Activated CD4-positive, alpha-beta T cell treated with anti-CD3 and anti-CD28 coated beads for 48 hours (primary cell): ENCODE measurements at places on chromosomes 7 and 10.

DNA sequence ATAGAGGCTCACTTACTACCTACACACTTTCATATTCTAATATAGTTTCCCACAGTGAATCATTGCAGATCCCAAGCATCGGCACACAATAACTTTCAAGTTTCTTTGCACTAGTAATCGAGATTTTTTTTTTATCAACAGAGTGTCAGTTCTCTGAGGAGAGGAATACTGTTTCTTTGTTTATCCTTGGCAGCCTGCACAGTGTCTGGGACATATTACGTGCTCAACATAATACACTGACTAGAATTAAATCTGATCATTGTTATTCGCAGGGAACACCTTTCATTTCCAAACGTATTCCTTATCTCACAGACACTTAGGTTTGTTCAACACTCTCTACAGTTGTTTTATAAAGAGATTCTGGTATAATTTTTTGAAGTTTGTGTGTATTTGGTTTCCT lies 95.3 kb downstream of the CACNA2D1 start:
- no peak for DNase-seq

GRCh38 chr7:90758933-90759562 lies 162.9 kb downstream of the CDK14 start:
- DNase-seq: no peak

- peak; percentile 37 for DNase-seq
Observed at GRCh38 chr10:3755440-3756359, 29.3 kb downstream of the KLF6 start.

GRCh38 chr7:159139202-159139601 lies 5.5 kb downstream of the VIPR2 start:
- DNase-seq: no peak

GRCh38 chr10:104639590-104640338 lies 1.3 kb upstream of the SORCS3 start:
- no peak for DNase-seq

DNA sequence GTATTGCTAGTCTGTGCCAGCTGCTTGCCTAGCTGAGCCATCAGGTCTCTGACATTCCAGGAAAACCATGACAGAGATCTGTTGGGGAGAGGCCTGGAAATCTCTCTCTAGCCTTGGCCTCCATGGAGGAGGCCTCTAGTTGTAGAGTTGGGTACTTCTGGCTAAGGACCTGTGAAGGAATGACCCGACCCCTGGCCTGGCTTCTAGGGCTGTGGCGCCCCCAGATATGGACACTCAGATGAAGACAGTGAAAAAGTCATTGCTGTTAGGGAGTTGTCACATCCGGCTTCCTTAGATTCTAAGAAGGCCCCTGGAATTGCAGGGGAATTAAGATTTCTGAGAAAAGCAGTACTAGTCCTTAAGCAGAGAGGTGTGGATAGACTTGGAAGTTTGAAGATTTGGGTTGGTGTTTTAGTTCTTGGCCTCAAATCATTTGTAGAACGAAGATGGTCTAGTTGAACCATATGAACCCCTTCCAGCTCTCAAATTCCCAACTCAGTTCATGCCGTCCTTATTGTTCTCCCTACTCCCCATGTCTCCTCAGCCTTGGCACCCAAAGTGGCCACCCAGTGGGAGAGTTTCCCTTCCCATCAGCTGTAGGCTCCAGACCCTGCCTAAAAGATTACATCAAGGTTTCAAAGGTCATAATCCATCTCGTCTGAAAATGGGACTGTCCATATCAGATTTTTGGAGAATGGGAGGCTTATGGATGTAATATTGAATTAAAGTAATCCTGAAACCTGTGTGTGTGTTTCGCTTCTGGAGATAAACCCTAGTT lies 7.0 kb downstream of the HHEX start:
- no peak for DNase-seq

DNA sequence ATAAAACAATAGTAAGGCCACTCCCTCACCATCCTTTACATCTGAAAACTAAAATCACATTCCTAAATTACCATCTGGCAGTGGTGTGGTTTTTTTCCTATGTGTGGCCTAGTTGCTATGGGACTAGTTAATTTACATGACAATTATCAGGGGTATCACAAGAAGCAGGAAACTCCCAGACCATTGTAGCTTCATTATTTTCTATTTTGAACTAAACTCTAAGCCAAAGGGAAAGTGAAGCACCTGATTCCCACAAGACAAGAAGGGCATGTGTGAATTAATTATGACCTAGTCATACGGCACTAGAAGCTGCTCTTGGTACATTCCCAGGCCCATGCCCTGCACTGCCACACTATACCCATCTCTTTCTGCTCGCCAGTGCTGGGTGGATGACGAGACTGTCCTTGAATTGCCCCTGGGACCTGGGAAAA lies 103.4 kb downstream of the ATXN7L1 start:
- no peak for DNase-seq

DNA sequence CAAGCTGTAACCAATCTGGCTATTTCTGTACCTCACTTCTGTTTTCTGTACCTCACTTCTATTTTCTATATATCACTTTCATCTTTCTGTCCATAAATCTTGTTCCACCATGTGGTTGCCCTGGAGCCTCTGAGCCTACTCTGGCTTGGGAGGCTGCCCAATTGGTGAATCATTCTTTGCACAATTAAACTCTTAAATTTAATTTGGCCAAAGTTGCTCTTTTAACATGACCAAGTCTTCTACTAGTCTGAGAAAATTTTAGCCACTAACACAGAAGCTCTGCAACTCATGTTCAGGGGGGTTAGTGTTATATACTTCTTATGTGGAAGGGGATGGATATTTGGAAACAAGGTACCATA lies 503.5 kb downstream of the KIF20B start:
- no peak for DNase-seq

GRCh38 chr7:100573691-100574361 lies at the start of gene SAP25:
Gene SAP25 (minus strand): TSS chr7:100573900. CDS start chr7:100573742, 158 bp downstream.
- no peak for DNase-seq

DNA sequence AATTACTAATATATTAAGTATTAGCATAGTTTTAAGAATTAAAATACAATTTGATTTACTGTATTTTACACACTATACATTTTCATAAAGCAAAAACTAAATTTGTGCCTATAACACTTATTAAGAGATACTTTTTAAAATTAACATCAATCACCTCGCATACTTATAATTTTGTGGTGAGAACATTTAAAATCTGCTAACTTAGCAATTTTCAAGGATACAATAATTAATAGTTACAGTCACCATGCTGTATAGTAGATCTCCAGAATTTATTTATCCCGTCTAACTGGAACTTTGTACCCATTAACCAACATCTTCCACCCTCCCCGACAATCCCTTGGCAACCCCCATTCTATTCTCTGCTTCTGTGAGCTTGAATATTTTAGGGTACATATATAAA lies 47.5 kb downstream of the RELN start:
- DNase-seq: no peak

DNA sequence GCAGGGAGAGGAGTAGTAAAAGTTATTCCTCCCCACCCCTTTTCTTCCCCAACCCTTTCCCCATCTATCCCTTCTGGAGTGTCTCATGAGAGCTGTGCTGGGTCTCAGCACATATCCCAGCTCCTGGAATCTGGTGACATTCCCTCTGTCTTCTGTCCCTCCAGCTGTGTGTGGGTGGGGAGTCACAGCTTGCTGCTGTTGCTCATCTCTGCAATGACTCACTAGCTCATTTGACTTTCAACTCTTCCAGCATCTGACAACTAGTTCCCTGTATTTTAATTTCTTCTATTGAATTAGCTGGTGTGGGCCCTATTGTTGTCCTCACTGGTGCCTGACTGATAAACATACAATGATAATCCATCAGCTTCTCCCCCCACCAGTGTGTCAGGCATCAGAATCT lies 198.9 kb upstream of the AUTS2 start:
- no peak for DNase-seq

DNA sequence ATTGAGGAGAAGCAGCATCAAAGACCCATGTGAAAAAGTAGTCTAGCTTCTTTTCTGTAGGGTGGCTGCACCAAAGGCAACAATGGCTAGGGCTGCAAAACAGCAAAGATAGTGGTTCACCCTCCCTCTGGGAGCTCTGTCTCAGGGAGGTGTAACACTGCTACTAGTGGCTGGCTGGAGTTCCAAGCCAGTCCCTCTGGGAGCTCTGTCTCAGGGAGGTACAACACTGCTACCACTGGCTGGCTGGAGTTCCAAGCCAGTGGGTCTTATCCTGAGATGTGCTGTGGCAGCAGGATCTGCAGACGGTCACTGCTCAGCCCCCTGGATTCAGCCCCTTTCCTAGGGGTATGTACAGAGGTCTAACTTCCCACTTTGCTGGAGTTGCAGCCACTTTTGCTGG lies 37.9 kb upstream of the TMEM140 start:
- DNase-seq: no peak

DNA sequence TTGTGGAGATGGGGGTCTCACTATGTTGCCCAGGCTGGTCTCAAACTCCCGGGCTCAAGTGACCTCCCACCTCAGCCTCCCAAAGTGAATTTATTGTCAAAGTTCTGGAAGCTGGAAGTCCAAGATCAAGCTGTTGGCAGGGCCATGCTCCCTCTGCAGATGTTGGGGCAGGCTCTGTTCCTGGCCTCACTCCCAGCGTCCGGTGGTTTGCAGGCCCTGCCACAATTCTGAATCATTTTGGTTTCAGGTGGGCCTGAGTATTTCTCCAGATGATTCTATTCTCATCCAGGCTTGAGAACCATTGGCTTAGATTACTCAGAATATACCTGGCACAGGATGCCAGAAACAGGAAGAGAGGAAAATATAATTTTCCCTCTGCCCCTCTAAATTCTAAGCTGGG lies 737.4 kb downstream of the TNS3 start:
- DNase-seq: no peak

DNA sequence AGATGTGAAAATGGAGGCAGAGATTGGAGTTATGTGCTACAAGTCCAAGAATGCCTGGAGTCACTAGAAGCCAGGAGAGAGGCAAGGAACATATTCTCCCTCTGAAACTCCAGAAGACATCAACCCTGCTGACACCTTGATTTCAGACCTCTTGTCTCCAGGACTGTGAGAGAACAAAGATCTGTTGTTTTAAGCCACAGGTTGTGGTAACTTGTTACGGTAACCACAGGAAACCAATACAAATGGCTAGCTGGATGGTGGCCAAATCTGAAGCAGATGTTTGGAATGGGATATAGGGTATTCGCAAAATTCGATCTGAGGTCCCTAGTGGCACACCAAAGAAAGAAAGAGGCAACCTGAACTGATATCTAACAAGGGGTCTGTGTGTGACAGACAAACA lies 129.0 kb downstream of the HERPUD2 start:
- DNase-seq: no peak

GRCh38 chr10:6578795-6579182 lies 1.3 kb downstream of the PRKCQ start:
- peak; percentile 25 for DNase-seq

DNA sequence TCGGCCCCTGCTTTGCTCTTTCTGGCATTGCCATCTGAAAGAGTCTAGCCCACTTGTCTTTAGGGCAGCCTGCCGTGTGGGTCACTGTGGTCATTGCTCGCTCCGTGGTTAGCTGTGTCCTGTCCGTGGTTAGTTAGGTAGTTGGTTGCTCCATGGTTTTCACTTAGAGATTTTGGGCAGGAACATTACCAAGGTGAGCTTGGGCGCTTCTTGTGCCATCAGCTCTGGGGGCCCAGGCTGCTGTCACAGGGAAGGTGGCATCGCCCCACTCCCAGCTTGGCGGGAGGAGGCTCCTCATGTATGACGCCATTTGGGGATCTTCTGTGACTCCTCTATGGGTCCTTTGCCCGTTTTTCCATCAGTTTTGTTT lies 53.1 kb downstream of the INPP5A start:
- DNase-seq: no peak

- DNase-seq: no peak
Observed at GRCh38 chr7:165661-166337, 26.6 kb upstream of the FAM20C start.

GRCh38 chr10:37960591-37961137 lies 15.8 kb downstream of the ZNF25 start:
- no peak for DNase-seq

DNA sequence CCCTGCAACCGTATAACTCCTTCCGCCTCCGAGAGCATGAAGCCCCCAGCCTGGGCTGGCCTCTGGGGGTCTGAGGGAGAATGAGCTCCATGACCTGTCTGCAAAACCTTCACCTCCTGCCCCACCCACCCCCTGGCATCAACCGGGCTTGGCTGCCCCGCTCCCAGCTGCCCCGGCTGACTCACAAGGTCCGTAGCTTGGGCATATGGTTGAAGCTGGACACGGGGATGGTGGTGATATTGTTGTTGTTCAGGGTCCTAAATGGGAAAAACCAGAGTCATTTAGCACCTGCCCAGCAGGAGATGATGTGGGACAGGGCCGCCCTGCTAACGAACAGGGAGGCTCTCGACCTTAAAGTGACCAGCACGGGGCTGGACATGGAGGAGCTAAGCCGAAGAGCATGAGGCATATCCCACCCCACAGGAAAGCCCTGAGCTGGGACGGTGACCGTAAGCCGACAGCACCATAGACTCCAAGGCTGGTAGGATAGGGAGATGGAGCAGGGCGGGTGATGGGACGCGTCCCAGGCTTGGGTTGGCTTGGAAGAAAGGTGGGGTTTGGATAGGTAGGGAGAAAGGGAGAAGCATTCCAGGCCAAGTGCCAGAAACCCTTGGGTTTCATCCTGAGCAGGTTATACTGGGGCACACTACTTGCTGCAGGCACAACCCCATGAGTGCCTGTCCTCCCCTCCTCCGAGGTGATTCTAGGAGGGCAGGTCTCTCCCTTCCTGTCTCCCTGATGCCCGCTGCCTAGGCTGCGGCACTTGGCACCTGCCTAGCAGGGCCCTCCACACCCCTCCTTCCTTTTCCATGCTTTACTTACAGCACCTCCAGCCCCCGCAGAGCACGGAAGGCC lies 121.5 kb downstream of the SLIT1 start:
- no peak for DNase-seq

DNA sequence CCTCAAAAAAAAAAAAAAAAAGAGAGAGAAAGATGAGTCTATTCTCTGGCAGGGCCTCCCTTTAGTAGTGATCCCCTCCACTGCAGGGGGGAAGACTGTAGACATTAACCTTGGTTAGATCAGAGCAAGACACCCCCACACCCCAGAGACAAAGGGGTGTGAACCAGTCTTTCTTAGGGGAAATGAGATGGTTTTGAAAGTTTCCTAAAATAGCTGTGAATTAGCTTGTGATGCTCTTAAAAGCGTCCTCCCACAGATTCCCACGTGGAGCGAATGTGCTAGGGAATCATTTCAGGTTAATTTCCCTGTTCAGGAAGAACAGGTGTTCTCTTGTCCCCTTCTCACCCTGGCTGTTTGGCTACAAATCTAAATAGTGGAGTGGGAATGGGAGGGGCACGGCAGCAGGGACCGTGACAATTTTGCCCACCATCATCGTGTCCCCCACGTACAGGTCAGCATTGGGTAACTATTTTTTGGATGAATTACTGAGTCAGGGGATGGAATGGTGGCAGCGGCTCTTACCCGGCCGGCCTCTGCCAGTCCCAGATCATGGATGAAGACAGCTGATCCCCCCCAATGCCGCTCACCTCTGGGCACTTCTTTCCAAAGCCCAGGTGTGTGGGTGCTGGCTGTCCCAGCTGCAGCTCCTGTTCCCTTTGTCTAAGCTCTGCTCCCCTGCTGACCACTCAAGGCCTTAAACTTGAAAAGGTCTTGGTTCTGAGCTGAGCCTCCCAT lies 152.9 kb downstream of the CCDC3 start:
- DNase-seq: no peak

- no peak for DNase-seq
Observed at GRCh38 chr7:103094102-103094501, 19.2 kb downstream of the ARMC10 start.
